ENCODE measurements at places on chromosomes 12 and 14.

GRCh38 chr14:81534510-81535074 is 939 bp upstream of the SEL1L start:
- DNase-seq = no peak

DNA sequence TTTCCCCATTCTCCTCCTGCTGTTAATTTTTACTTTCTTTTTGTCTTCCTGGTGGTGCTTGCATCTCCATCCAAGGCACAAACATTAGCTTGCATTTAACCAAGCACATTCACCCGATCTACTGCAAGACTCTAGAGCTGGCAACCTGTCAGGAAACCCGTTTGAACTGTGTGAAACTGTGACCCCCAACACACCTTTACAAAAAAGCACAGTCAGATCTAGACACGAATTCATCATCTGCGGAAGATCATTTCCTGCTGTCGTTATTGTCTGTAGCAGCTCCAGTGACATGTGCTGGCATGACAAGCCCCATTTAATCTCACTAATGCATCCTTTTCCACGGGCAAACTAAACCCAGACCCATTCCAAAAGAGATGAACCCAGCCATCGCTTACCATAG is 340.5 kb downstream of the VRK1 start:
- no peak for DNase-seq

DNA sequence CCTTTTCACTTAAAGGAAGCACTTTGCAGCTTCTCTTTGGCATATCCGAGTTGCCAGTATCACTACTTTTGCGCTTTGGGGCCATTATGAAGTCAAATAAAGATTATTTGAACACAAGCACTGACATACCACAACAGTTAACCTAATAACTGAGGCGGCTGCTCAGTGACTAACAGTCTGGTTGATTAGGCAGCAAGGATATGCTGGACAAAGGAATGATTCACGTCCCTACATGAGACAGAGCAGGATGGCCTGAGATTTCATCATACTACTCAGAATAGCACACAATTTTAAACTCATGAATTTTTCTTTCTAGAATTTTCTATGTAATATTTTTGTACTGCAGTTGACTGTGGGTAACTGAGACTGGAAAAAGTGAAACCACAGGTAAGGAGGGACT is 56.9 kb upstream of the E2F7 start:
- DNase-seq = no peak

GRCh38 chr12:131736446-131737149 is 25.7 kb downstream of the SFSWAP start:
- DNase-seq = no peak

DNA sequence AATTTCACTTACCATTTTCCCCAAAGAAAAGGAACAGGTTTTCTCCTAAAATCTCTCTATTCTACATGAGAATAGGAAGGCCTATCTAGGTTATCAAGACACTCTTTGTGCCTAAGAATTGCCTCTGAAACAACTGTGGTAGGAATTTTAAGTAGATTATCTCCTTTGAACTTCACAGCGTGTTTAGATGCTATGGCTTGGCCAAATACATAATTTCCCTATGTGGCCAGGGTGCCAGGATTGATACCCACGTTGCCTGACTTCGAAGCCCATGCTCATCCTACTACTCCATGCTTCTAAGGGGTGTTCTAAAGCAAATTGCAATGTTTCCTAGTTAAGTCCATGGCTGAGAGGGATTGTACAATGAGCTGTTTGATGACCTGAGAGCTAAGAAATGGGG is 241.5 kb upstream of the FBXO33 start:
- no peak for DNase-seq

DNA sequence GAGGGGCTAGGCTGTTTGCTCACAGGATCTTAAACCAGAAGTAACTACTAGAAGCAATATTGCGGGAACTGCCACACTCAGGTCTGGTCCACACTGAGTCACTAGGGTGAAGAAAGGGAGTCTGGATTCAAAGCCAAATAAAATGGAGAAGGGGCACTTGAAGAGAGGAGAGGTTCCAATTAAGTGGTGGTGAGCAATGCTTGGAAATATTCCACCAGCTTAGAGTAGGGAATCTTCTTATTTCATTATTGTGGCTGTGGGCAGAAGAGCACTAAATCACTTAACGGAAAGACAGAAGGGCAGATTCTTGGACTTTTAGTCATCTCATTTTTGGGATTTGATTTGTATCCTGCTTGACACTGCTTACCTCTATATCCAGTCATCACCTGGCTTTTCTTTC is 48.6 kb upstream of the PPP1R12A start:
- DNase-seq = no peak

- DNase-seq = no peak
These were observed 18.6 kb upstream of the CALM1 start for GRCh38 chr14:90378249-90378648.

DNA sequence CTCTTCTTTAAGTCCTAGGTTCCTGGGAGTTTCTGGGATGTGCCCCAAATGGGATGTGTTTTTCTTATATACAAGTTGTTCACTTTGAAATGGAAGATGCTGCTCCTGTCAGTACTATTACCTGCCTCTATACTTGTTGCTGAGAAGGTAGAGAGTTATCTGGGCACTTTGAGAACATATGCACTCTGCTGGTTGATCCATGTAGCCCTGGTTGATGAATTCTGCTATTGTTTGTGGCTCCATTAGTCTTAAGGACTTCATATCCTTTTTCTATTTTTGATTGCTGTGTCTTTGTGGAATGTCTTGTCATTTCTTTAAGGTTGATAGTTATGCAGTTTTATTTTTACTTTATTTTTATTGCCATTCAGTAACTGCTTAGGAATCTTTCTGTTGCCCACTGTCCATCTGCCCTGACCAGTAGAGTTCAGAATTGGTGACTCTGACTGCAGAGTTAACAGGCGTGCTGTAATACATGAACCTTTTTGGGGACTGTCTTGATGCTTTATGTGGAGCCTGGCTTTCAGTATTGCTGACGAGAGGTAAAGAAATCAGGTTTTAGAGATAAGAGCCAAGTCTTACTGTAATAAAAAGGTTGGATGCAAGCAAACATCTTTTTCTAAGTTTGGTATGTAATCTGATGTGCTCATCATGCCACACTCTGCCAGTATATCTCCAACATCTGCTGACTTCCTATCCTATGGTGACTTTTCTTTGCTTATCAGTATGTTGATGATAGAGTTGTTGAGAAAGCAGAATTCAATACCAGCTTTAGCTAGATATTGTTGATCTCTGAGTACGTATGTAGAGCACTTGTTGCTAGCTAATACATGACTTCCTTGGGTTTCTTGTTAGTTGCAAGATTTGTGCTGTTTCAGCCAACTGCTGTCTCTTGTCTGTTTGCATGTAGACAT is 1.6 kb downstream of the GMPR2 start:
- no peak for DNase-seq

- DNase-seq = no peak
These were observed 947.6 kb upstream of the MDGA2 start for GRCh38 chr14:48622980-48623379.

DNA sequence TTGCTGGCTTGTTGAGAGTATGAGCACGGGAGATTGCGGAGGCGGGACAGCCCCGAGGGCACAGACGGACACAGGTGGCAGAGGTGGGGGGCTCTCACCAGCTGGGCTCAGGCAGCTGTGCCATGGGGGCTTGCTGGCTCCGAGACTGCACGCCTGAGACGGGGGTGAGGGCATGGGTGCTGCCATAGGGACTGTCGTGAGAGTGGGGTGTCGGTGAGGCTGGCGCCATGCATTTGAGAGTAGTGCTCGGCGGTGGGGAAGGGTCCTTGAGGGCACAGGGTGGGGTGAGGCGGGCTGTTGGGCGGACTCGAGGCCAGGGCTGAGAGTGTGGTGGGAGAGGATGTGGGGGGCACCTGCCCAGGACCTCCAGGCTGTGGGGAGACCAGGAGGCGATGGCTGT is 40.7 kb upstream of the TEX22 start:
- DNase-seq = no peak

- DNase-seq = no peak
These were observed 25.9 kb upstream of the LGALS3 start for GRCh38 chr14:55103005-55103640.

DNA sequence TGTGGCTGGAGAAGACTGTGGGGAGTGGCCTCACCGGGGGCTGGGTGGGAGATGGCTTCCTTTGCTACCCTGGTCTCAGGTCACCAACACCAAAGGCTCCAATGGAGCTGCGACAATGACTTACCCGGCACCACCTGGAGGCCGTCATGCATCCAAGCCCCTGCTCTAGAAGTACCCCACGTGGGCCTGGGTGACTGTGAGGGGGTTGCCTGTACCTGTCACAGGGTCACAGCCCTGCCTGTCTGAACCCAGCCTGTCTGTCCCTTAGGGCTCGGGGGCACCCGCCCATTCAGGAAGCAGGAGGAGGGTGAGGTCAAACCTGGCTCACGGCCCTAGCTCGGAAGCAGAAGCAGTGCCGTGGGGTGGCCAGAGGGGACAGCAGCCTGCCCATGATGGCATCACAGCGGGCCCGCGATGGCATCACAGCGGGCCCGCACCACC is 18.9 kb downstream of the ABCB9 start:
- DNase-seq = no peak

GRCh38 chr14:91354979-91355685 is 62.5 kb downstream of the CCDC88C start:
- DNase-seq = peak; percentile 49

GRCh38 chr12:49417558-49417957 is 50.3 kb downstream of the SPATS2 start:
- DNase-seq = no peak

DNA sequence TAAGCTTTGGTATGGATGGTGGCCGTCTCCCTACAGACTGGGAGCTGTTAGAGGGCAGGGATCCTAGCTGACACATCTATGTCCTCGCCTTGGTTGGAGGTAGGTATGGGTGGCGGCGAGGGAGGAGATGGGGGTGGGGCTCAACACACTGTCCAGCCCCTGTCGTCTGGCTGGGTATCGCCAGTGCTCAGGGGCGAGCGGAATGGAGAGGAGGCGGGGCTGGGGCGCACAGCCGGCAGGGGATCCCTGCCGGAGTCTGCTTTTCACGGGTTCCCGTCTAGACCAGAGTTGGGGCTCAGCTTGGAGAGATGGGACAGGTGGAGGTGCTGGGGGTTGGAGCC is 16.1 kb downstream of the TAMALIN start:
- DNase-seq = no peak

GRCh38 chr12:108685469-108686260 is 45.7 kb downstream of the CORO1C start:
- no peak for DNase-seq

DNA sequence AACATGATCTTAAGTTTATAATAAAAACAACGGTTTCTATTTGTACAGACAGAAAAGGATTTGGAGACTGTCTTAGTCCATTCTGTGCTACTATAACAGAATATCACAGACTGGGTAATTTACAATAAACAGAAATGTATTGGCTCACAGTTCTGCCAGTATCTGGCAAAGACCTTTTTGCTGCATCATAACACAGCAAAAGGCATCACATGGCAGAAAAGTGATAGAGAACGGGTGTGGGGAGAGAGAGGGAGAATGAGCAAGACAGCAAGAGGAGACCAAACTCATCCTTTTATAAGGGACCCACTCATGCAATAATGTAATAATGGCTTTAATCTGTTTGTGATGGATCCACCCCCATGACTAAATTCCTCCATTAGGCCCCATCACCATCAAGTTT is 17.0 kb upstream of the NUDT4 start:
- DNase-seq = no peak

- DNase-seq = no peak
These were observed 22.4 kb upstream of the P2RX4 start for GRCh38 chr12:121187501-121187900.

DNA sequence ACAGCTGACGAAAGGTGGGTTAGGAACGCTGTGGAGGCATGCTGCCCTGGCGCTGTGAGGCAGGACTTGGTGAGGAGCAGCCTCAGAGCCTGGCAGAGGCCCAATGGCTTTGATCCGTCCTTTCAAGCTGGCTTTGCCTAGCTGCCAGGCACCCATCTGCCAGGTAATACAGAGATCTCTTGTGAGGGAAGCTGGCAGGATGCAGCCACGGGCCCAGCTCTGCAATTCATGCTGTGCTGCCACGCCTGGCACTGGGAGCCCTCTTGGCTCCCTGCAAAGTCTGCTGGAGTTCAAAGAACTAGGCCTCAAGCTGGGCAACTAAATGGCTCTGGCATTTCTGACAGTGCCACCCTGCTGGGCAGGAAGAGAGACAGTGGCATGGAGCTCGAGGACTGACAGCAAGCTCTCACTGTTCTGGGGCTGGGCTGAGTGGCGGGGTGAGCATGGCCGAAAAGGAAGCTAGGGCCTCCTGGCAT is 18.7 kb downstream of the IQSEC3 start:
- DNase-seq = no peak

- DNase-seq = no peak
These were observed at the start of gene ALX1 for GRCh38 chr12:85280165-85280983. Gene ALX1, plus strand, starts transcription at chr12:85280220. Its CDS starts 42 bp downstream, at chr12:85280262.

- no peak for DNase-seq
These were observed 340.2 kb downstream of the DPF3 start for GRCh38 chr14:72553656-72554055.

GRCh38 chr14:89498878-89499277 is 81.8 kb upstream of the FOXN3 start:
- no peak for DNase-seq

- no peak for DNase-seq
These were observed 8.6 kb downstream of the PRKAB1 start for GRCh38 chr12:119676573-119676972.

DNA sequence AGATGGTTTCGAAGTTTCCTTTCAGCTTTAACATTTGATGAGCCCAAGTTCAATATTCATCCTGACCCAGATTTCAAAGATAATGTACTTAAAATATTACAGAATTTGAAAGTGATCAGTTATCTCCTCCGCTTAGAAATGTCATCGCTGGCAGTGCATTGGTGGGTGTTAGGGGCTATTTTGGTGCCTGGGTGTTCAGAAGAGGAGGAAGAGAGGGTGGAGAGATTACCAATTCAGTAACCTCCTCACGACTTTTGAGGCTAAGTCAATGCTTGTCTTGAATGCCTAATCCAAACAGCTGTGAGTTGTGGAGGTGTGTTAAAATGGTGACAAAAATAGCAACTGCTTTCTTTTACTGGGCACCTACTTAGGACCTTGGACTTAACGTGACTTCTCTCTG is 13.8 kb upstream of the DGLUCY start:
- DNase-seq = no peak

DNA sequence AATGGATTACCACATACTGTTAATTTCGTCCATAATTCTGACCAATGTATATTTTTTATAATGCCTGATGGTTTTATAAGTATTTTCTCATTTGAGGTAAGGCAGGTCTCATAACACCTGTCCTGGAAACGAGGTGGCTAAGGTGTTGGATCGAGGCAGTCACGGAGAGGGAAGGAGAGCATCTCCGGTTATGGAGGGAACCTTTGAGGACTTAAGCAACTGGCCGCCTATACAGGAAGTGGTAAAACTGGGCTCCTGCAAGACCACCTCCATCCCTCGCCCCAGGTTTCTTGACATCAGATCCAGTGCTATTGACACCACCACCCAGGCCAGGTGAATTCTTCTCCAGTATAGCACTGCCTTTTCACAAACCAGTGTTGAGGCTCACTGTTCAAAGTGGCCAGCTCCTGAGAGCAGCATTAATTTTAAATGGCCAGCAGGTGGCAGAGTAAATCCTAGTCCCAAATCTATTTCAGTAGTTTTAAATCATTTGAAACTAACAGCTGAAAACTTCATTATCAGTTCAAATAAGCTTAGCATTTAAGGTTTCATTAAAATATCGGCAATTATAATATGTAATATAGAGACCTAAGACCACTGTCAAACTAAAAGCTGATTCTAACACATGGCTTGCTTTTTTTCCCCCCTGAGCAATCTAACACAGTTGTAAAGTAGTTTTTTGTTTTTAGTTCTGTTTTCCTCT is 100.8 kb downstream of the PPM1A start:
- DNase-seq = no peak

GRCh38 chr12:2560356-2560755 is 234.4 kb upstream of the FKBP4 start:
- DNase-seq = no peak

Data from NCI-H1417 treated with DMSO at 0.1 percent for 48 hours (cell line).